ENCODE measurements at places on chromosomes 4 and X.

DNA sequence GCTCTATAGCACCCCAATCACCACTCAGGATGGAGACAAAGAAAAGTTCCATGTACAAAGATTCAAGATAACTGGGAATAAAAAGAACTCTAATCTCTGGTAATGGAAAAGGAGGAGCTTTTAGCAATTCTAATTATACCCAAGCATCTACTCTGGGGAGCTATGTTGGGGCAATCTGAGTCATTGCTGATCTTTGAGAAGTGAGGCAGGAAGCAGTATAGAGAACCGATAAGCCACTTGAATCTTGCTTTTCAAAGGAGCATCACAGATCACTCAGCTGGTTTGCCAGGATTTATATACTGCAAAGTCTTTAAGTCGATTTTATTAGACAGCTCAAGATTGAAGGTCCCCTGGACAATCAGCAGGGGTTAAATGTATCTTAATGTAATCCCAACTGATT lies 220.0 kb downstream of the ENOX2 start:
- no peak for DNase-seq

GRCh38 chrX:50114113-50114512 lies 86.7 kb downstream of the AKAP4 start:
- DNase-seq: no peak

- no peak for DNase-seq
Measured at GRCh38 chr4:60344908-60345307, 855.2 kb upstream of the ADGRL3 start.

- DNase-seq: no peak
Measured at GRCh38 chrX:49003696-49004095, 1.6 kb upstream of the GRIPAP1 start.

DNA sequence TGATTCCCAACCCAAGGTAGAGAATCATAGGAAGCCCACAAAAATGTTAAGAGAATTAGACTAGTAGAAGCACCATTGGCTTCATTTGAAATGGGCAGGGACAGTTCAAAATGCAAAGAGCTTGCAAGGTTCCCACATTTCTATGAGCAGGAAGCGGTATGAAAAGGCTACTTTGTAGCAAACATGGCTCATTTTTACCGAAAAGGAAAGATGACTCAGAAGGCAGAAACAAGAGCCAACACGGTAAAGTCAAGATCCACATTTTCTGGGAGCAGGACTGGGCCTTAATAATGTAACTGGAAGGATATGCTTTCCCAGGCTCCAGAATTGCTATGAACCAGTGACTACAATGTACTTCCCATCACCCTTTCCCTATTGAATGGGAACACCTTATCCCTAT lies 89.5 kb downstream of the GLRA3 start:
- DNase-seq: no peak

DNA sequence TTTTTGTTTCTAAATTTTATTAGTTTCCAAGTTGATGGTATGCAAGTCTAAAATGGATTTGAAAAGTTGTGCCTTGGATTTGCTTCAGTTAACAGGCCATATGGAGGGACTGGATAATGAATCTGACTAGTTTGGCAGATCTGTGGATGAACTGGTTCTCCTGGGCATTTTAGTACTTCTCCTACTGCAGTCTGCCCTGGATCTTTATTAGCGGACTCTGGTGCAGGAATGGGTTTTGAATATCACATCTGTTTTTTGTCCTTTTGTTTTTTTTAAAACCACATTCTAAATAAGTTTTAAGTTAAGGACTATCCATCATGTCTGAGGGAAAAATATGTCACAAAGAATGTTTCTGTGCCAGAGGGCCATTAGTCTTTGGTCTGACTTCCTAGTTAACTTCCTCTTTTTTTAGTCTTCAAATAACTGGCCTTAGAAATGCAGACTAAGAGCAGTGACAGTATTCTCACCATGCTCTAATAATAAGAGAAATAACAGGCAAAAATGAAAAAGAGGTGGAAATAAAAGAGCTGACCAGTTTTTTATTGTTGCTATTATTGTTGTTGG lies 13.9 kb upstream of the DCK start:
- peak; percentile 34 for DNase-seq

GRCh38 chr4:155995069-155995468 lies 41.4 kb upstream of the CTSO start:
- DNase-seq: no peak

- DNase-seq: peak; percentile 36
Measured at GRCh38 chr4:4856071-4857000, 3.1 kb upstream of the MSX1 start.

GRCh38 chr4:98557194-98557892 lies 101.1 kb downstream of the TSPAN5 start:
- DNase-seq: no peak

DNA sequence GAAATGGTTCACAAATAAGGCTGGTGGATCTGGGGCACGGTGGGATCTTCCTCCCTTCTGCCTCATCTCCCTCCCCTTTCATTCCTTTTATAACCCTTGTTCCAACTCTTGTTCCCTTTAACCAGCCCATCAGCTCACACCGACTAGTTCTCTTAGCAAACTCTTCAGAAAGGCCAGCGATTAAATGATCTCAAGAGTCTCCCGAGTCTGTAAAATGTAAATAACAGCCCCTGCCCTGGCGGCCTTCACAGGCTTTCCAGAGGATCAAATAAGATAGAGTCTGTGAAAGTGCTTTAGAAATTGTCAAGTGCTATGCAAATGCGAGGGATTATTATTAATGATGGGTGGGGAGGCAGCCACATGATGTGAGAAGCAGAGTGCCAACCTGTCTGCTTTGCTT lies 27.1 kb downstream of the TSC22D3 start:
- DNase-seq: no peak

GRCh38 chr4:69816236-69816635 lies 43.7 kb downstream of the SULT1E1 start:
- no peak for DNase-seq

DNA sequence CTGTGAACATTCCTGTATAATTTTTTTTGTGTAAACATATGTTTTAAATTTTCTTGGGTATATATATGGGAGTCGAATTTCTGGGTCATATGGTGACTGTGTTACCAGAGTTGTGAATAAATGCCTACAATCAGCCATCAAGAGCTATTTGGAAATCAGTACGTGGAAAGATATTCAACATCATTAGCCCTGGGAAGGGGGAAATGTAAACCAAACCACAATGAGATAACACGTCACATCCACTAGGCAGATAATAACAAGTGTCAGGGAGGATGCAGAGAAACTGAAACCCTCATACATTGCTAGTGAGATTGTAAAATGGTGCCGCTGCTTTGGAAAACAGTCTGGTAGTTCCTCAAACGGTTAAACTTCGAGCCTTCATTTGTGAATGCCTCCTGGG lies 43.9 kb downstream of the LUZP4 start:
- no peak for DNase-seq

DNA sequence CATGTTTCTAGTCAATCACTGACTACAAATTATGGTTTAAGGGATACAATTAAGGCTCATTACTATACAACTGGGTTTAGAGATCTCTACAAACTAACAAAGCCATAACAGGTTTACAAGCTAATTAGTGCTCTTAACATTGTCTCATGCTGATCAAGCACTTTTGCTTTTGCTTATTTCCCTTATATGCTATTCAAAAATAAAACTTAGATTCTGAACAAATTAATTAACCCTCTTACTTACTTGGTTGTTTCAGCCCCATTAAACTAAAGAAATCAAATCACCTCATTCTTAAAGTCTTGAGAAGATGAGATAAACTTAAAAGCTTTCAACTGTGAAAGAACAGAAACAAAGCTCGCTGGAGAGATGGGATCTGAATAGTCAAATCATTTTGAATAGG lies 2024.5 kb upstream of the ADGRL3 start:
- DNase-seq: no peak

DNA sequence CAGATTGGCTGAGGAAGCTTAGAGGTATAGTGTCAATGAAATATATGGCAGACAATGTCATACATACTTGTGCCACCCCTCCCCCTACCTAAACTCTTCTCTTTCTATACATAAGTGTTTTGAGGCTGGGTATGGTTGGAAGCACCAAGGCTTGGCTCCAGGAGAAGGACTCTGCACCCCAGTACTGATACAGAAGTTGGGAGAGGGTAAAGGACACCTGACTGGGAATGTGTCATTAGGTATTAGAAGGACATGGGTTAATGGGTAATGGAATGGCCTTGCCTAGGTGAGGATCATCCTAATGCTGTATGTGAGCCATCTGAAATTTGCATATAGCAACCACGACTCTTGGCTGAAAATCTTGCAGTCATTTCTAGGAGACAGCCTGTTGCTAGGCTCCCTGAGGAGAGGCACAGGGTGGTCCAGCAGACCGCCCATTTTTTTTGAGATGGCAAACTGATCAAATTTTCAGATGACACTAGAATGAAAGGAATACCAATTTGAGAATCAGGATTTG lies 26.8 kb upstream of the AP1S2 start:
- no peak for DNase-seq

DNA sequence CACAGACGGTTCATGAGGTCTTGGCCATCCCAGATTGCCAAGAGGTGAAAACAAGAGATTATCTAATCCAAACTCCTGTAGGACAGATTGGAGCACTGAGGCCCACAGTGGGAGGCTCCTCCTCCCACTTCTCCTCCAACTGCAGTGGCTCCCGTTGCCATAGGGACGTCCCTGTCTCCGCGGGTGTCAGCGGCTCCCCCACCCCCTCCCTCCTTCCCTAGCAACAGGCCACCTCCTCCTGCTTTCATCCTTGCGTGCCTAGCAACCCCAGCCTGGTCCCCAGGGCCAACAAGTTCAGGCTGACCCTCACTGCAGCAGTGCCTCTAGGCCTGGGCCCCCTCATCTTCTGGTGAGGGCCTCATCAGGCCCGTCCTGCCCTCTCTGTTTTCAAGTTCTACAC lies 6.8 kb upstream of the IQSEC2 start:
- DNase-seq: no peak

- no peak for DNase-seq
Measured at GRCh38 chrX:28058901-28059300, 77.7 kb upstream of the DCAF8L1 start.

GRCh38 chrX:56813318-56813837 lies 84.3 kb downstream of the NBDY start:
- DNase-seq: no peak

DNA sequence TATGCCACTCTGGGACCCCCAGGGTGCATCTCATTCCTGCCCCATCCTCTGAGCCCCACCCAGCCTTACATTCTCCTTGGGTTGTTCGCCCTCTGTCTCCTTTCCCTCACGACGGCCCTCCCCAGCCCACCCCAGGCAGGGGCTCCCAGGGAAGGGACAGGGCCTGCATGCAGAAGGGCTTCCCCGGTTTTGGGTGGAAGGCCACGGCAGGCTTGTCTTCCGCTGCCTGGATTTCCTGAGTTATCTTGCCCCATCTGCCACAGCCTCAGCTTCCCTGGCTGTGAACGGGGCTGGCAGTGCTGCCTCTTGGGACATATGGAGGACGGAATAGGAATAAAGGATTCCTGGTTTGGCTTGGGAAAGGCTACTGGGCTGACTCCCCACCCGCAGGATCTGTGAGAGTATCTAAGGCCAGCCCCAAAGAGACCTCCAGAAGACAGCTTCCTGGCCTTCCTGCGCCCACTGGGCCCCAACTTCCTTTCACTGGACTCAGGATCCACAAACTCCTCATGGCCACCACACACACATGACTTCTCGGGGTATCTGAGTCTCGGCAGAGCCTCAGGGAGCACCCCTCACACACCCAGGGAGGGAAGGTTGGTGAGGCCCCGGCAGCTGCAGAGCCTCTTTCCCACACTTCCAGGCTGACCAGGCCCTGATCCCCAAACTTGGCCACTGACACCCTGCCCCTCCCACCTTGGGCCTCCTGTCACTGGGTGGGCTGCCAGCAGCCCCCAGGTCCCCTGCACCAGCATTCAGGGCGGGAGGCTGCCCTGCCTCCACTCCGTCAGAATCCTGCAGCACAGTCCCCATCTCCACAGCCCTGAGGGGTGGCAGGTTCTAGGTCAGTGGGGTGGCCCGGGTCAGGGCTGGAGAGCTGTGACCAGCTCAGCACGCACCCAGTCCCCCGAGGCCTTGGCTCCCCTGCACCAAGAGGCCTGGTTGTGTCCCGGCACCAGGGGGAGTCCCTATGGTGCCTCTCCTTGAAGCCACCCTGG lies 3.5 kb upstream of the MXD4 start:
- no peak for DNase-seq

DNA sequence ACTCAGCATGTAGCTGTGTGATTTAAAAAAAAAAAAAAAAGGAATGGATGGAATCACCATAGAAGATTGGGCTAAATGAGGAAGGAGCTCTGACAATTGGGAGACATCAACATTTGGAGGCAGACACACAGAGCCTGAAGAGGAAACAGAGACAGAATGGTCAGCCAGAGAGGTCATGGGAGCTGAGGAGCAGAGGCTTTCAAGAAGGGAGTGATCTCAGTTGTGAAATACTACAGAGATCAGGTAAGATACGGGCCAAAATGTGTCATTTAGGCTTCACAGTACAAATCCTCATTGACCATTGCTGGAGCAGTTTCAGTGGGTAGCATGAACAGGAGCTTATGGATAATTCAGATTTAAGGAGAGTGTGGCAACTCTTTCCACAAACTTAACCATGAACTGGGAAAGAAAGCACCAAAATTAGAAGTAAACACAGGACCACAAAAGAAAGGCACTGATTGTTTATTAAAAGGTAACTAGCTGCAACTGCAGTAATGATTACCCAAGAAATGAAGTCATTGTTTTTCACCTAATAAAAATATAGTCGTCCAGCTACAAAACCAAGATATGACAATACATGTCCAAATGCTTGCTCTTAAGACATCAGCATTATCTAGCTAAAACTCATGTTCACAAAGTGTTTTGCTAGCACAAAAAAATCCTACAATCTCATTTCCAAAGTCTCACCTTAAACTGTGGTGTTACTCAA lies 203.2 kb downstream of the DHX15 start:
- no peak for DNase-seq

GRCh38 chrX:50691820-50692219 lies 122.2 kb downstream of the SHROOM4 start:
- DNase-seq: peak; percentile 14

GRCh38 chr4:144787365-144788258 lies 141.7 kb downstream of the HHIP start:
- peak; percentile 43 for DNase-seq

DNA sequence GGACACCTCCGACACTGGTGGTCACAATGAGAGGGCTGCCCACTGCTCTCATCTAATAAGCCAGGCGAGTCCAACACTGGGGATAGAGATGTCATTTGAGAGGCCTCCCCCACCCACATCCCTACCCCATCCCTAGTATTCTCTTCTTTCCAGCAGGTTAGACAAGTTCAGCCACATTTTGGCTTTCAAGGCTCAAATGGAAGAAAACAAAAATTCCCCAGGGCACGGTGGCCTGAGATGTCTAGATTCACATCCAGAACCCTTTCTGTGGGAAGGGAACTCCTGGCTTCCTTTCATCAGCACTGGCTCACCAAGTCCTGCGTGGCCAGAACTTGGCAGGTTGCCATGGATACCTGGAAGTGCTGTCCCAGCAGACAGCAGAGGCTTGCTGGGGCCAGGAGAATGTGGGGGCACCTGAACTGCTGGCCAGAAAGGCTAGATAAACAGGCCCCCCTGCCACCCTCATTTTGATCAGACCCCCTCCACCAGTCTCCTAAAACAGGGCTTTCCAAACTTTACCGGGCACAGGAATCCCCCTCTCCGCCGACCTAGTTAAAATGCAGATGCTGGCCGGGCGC lies 1.3 kb upstream of the NYX start:
- no peak for DNase-seq

GRCh38 chr4:7436256-7436655 lies 1.5 kb upstream of the PSAPL1 start:
- DNase-seq: no peak
